Activated T-helper 1 cell treated with anti-CD3 and anti-CD28 coated beads, Interleukin-2, amount 50 U/mL, for 16 hours (primary cell): ENCODE measurements at places on chromosomes 12 and 14.

GRCh38 chr14:78254911-78255461 is 84.8 kb downstream of the NRXN3 start:
- DNase-seq: no peak

DNA sequence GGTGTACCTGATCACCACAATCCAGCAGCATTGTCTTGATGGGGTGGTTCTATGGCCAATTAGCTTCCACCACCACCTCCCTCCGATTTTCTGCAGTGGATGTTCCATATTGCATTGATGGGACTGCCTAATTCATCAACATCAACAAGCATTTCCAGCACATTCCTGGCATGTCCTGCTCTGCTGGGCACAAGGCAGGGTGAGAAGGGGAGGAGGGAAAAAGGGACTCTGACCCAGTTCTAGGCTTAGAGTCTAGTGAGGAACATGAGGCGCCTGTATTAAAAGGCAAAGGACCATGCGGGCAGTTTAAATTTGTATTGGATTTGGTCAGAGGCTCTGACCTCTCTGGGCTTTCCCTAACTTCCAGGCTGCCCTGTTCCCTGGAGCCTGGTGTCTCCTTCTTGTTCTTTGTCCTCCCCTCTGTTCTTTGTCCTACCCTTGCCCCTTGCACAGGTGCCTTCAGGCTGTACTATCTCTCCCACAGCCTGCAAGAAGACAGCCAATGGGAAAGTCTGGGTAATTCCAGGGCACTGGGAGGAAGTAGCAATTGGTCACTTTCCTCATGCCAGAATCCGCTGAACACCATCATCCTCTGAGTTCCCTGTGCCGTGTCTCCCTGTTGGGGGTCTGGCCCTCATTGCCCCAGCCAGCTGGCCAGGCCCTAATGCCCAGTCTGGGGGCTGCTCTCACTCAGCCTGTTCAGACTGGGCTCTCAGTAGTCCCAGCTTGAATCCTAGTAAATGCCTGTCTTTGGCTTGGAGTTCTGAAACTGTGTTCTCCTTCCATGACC is 43.3 kb downstream of the TSPAN11 start:
- DNase-seq: no peak

- DNase-seq: no peak
These were observed 258.9 kb upstream of the LRIG3 start for GRCh38 chr12:59179231-59179630.

DNA sequence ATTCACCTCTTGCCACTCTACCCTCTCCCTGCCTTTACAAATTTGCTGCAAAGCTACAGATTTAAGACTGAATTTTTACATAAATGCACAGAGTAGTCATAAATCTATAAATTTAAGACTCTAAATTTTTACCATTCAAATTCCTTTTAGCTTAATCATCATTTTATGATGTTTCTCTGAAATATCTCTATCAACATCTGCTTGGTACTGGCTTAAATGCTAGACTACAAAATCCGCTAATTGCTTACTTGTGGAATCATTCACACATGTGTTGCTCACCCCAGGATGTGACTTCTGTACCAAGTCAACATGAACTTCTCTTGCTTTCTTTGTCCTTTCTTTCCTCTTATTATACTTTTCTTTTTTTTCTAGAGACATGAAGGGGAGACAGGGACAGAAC is 109.2 kb downstream of the GALC start:
- no peak for DNase-seq

- no peak for DNase-seq
These were observed 505.1 kb downstream of the FOXG1 start for GRCh38 chr14:29271669-29272068.

DNA sequence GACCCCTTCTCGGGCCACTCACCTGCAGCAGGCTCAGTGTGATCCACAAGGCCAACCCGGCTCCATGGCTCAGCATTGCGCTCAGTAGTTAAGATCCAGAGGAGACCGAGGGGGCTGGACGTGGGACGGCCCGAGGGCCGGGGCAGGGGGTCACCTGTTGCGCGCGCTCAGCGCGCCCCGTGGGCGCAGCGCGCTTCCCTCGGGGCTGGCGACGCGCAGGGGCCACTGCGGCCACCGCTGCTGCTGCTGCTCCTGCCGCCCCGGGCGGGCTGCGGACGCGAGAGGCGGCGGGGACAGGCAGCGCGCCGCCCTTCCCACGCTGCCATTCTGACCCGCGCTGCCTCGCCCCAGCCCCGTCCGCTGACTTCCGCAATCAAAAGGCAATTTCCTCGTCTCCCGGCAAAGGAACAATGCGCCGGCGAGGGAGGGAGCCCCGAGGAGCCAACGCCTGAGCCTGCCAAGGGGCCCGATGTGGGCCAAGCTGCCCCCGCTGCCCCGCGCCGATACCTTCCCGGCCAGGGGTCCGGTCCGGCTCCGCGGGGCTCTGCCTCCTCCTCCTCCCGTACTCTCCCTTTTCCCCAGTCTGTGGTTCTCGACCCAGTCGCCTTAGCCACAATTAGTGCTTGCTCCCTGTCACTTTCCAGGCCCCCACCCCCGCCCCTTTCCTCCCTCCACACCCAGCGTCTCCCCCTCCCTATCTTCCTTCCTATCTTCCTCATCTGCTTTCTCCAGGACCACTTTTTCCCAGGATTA is 27.3 kb downstream of the PTPRB start:
- no peak for DNase-seq

- DNase-seq: no peak
These were observed 379.3 kb downstream of the NAV3 start for GRCh38 chr12:78209846-78210505.

- DNase-seq: no peak
These were observed 42.9 kb upstream of the ANKS1B start for GRCh38 chr12:100027671-100028070.

- no peak for DNase-seq
These were observed 140.3 kb upstream of the NUDT4 start for GRCh38 chr12:93237235-93237915.

DNA sequence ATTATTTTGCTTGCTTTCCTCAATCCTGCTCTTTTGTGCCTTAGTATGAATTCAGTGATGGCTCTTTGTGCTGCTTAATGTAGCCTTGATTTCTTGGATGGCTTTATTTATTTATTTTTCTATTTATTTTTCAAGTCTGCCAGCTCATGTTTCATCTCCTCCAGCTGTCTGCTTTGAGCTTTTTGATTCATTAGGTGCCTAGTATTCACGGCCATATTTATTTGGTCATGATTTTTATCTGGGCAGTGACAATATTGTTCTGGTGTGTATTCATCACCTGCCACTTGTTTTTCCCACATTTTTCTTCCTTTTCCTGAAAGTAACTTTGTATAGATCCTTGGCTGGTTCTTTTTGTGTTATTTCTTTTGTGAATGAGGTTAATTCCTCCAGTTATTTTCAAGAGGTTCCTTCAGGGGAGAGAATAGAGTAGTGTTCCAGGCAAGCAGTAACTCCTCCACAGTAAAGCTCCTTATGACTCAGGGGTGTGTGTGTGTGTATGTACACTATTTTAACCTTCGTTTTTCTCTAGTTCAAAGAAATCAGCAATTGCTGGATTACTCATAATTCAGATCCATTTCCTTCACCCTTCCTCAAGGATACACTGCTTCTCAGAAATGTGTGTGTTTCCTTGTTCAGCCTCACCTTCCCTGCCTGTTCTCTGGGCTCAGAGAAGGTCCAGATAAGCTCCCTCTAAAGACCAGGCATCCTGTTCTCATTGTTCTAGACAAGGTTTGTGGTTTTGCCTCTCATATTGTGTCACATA is 51.6 kb upstream of the PMCH start:
- no peak for DNase-seq

GRCh38 chr12:120421701-120422100 is 16.2 kb upstream of the COX6A1 start:
- no peak for DNase-seq

DNA sequence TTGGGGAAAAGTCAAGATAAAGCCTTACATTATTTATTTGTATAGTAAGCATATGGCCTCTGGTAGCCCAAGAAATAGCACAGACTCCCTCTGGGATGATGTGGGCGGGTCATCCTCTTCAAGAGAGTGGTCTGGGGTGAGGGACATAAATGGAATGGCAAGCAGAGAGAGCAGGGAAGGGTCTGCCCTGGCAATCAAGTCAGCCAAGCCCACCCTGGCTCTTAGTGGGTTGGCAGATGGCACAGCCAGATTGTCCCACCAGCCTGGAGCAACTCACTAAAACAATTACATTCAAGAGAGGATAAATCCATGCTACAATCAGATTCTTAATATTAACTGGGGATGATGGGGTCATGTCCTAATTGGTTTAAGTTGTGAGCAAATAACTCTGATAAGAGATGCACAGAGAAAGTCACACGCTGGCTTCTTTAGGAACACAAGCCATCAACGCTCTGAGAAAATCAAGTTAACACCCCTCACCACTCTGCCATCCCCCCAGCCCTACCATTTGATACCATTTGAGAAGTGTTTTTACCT is 2.8 kb upstream of the PELI2 start:
- no peak for DNase-seq

DNA sequence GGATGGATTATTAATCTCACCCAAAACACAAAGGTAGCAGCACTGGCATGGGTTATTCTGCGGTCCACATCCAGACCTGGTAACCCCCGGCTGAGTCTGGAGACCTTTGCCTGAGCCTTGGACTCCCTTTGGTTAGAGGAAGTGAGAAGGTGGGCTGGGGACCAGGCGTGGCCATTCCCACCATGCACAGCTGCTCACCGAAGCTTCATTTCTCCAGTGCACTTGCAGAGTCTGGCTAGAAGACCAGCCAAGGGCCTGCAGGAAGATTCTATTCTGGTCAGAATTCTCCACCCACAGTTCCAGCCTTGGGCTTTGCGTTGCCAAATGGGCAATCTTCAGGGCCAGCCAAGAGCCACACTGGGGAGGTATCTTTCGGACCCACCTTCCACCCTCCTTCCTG is 73.0 kb downstream of the LGMN start:
- DNase-seq: no peak

GRCh38 chr12:46891306-46891705 is 65.5 kb upstream of the SLC38A4 start:
- no peak for DNase-seq

DNA sequence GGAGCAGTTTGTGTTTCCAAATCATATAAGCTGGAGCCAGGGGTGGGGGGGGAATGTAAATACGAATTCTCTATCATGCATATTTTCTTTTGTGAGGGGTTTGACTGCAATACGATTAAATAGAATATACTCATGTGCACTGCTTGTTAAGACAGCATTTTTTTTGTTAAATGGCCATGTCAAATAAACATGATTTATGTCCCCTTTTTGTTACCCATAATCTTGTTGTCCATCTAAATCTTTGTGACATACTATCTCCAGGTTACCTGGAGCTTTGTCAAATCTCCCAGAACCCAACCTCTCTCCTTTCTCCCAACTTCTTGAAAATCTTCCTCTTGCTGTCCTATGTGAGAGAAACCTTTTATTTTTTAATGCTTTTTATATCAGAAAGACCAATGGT is 233.1 kb downstream of the SLC25A21 start:
- no peak for DNase-seq

DNA sequence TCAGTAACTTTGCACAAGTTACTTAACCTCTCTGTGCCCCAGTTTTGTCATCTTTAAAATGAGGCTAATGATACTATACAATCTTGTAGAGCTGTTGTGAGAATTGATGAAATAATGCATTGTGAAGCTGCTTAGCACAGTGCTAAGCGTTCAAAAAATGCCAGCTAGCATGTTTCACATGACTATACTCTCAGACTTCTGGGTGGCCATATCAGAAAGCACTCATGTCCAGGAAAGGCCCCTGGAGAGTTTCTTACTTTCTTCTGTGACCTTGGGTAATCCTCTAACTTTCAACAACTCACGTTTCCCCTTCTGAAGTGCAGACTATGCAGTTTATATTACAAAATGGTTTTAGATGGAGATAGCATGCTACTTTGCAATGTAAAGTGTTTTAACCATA is 68.1 kb downstream of the TPH2 start:
- DNase-seq: no peak

- DNase-seq: no peak
These were observed 105.8 kb downstream of the BMP4 start for GRCh38 chr14:53850714-53851296.

- DNase-seq: no peak
These were observed 332.1 kb downstream of the NELL2 start for GRCh38 chr12:44544018-44544417.

DNA sequence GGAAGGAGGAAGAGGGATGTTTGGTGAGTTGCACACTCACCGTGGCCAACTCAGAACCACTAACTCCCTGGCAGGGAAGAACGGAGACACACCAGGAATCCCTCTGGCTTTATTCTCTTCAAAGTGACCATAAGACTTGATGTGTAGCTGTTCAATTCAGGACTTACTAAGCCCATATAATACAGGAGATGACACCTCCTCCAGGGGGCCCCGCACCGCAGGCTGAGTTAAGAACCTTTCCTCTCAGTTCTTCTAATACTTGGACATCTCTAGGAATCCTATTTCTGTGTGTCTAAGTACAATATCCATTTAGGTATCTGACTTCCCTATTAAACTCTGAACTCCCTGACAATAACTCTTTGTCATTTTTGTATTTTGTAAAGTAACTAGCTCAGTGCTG is 49.5 kb downstream of the DCAF4 start:
- DNase-seq: no peak

- no peak for DNase-seq
These were observed 13.1 kb downstream of the CBX5 start for GRCh38 chr12:54266852-54267251.

- DNase-seq: no peak
These were observed 216.2 kb upstream of the KRR1 start for GRCh38 chr12:75727577-75727976.
